Upper lobe of left lung (tissue), 6 donors: ENCODE measurements at places on chromosomes 13 and 19. TPM values are rescaled to one million over a fixed set of nuclear protein-coding genes. Genes with fewer than 3 reads are reported as not detected.

- H3K36me3 ChIP-seq = no peaks in the 10 kb centered on the region
- H3K4me1 ChIP-seq = peaks cover 24% of the 10 kb centered on the region
- no peaks in the 10 kb centered on the region for H3K27me3 ChIP-seq
- DNase-seq = no peak
- H3K4me3 ChIP-seq = no peak overlapping the region
- H3K27ac ChIP-seq = no peak overlapping the region
Measured at GRCh38 chr19:53541971-53542370, 4.0 kb downstream of the ZNF331 start.

- H3K36me3 ChIP-seq = no peaks in the 10 kb centered on the region
- no peaks in the 10 kb centered on the region for H3K4me1 ChIP-seq
- H3K27ac ChIP-seq = no peak overlapping the region
- no peak overlapping the region for H3K4me3 ChIP-seq
Measured at GRCh38 chr13:51834581-51835171, 10.3 kb downstream of the TMEM272 start.

- H3K4me1 ChIP-seq = no peaks in the 10 kb centered on the region
- no peak overlapping the region for H3K27ac ChIP-seq
- H3K4me3 ChIP-seq = no peak overlapping the region
Measured at GRCh38 chr19:7698583-7698982, 3.3 kb downstream of the FCER2 start.

ADGRL1 gene
- 25.0 TPM for total RNA-seq

FAM216B gene
- total RNA-seq = 60.5 TPM

- no peak overlapping the region for H3K27ac ChIP-seq
- H3K36me3 ChIP-seq = no peaks in the 10 kb centered on the region
- H3K27me3 ChIP-seq = no peaks in the 10 kb centered on the region
- no peak overlapping the region for H3K4me3 ChIP-seq
Measured at GRCh38 chr13:102310691-102311418, 91.0 kb downstream of the FGF14 start.

CGB8 gene
- not detected for total RNA-seq

GRCh38 chr19:19342086-19343015 lies 21.7 kb downstream of the MAU2 start:
- H3K27me3 ChIP-seq = no peaks in the 10 kb centered on the region
- no peaks in the 10 kb centered on the region for H3K4me1 ChIP-seq
- peaks cover 100% of the 10 kb centered on the region for H3K36me3 ChIP-seq
- peak; percentile 93 for DNase-seq
- H3K27ac ChIP-seq = no peak overlapping the region
- H3K4me3 ChIP-seq = no peak overlapping the region

DNA sequence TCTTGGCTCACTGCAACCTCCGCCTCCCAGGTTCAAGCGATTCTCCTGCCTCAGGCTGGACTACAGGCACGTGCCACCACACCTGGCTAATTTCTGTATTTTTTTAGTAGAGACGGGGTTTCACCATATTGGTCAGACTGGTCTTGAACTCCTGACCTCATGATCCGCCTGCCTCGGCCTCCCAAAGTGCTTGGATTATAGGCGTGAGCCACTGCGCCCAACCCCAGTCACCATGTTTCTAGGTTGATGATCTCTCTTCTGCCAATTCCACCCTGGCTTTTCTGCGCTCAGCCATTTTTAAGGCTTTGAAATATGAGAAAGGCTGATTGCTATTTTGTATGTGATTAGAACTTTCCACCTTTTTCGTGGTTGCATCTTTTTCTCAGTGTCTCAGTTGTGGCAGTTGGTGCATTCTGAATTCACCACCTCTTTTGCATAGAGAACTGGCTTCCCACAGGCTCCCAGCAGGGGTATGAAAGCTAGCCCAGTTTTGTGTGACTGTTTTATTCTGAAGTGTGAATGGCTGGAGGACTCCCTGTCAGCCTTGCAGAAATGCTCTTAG lies 15.5 kb downstream of the CEACAM1 start:
- no peak overlapping the region for H3K4me3 ChIP-seq
- H3K27me3 ChIP-seq = no peaks in the 10 kb centered on the region
- no peak overlapping the region for H3K27ac ChIP-seq
- no peaks in the 10 kb centered on the region for H3K36me3 ChIP-seq
